ENCODE measurements at places on chromosomes 13 and 19.

GRCh38 chr19:23060016-23060415 is 56.8 kb upstream of the ZNF730 start:
- DNase-seq, result no peak

DNA sequence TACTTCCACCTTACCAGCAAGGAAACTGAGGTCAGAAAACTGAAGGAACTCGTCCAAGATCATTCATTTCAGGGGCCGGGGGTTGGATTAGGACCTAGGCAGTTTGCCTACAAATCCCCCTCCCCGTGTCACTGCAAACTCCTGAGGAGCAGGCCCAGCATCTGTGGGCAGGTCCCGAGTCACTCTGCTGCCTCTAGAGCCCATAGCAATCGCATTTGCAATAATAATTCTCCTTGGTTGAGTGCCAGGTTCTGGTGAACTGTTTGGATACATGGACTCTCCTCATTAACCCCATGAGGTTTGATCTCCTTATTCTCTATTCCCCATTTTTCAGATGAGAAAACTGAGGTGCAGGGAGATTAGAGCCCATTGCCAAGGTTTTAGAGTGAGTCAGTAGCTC is 903 bp downstream of the PIN1 start:
- DNase-seq, result peak; percentile 15

- peak; percentile 71 for DNase-seq
Observed at GRCh38 chr19:15280915-15281683, 48.9 kb upstream of the EPHX3 start.

GRCh38 chr13:45907503-45907902 is 56.0 kb upstream of the SIAH3 start:
- no peak for DNase-seq

- no peak for DNase-seq
Observed at GRCh38 chr19:504616-505015, 2.7 kb upstream of the TPGS1 start.

DNA sequence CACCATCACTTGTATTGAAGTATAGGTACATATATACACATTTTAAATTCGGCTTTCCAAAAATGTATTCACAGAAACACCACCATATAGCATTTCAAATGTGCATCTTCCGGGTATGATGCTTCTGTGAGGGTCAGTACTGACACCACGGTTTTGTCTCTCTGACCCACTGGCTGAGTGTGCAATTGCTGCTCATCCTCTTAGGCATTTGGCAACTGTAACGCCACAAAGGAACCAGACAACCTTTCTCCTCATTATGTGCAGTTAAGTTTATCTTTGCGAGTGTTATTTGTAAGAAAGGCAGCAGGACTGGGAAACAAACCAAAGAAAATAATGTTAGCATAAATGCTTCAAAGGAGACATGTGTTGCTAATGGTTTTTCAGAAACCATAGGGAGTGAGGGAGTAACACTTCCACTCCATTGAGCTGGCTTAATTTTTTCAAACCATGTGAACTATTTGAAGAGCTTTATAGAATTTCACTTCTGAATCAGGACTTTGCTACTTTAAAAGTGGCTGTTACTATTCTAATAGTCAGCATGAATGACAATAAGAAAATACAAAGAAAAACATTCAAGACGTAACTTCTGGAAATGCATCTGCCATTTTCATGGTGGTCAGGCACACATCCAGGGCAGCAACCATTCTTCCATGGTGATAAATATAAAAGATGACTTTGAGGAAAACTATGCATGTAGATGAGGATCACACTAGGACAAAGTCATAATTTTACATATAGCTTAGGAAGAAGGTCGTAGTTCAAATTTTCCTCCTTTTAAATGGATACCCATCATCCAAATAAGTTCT is 423.3 kb downstream of the MZT1 start:
- peak; percentile 98 for DNase-seq

GRCh38 chr19:33294058-33294798 is 8.1 kb downstream of the CEBPA start:
- no peak for DNase-seq

DNA sequence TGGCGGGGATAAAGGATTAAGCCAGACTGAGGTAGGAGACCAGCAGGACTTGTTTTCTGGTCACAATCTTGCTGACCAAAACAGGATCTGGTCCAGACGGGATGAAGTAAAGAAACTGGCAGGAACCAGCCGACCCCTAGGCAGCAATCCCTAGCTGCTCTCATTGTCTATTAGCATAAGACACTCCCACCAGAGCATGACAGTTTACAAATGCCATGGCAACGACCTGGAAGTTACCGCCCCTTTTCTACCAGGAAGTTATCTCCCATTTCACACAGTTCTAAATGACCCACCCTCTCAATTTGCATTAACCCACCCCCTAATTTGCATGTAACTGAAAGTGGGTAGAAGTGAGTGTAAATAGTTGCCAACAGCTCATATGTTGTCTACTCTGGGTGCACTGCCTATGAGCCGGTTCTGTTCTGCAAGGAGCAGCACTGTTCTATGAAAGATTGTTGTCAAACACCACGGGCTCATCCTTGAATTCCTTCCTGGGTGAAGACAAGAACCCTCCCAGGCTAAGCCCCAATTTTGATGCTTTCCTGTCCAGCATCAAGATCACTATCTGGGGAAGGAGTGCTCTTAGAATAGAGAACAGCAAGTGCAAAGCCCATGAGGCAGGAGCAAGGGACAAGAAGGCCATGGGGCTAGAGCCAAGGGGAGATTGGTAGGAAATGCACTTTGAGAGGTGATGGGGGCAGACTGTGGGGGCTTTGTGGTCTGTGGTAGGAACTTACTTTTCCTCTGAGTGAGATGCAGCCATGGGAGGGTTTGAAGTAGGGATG is 13.9 kb upstream of the FBXO27 start:
- no peak for DNase-seq

GRCh38 chr13:85665286-85665685 is 133.9 kb downstream of the SLITRK6 start:
- DNase-seq, result no peak

DNA sequence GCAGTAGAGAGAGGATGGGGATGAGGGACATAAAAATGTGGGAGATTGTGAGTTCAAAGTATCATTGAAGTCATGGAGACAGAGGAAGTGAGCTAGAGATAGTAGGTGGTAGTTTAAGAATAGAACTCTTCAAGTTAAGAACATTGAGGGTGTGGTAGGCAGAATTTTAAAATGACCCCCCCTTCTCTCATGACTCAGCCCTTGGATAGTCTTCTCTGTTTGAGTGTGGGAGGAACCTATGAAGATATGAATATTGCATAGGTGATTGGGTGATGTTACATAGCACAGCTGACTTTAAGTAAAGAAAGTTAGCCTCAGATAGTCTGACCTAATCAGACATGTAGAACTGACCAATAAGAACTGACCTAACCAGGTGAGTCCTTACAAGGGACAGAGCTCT is 418.6 kb downstream of the FOXO1 start:
- no peak for DNase-seq

- DNase-seq, result no peak
Observed at GRCh38 chr13:105788530-105788929, 746.9 kb downstream of the EFNB2 start.

- no peak for DNase-seq
Observed at GRCh38 chr13:106036870-106037269, 498.6 kb downstream of the EFNB2 start.

- DNase-seq, result peak; percentile 52
Observed at GRCh38 chr13:43303033-43303729, 279.8 kb downstream of the DNAJC15 start.

DNA sequence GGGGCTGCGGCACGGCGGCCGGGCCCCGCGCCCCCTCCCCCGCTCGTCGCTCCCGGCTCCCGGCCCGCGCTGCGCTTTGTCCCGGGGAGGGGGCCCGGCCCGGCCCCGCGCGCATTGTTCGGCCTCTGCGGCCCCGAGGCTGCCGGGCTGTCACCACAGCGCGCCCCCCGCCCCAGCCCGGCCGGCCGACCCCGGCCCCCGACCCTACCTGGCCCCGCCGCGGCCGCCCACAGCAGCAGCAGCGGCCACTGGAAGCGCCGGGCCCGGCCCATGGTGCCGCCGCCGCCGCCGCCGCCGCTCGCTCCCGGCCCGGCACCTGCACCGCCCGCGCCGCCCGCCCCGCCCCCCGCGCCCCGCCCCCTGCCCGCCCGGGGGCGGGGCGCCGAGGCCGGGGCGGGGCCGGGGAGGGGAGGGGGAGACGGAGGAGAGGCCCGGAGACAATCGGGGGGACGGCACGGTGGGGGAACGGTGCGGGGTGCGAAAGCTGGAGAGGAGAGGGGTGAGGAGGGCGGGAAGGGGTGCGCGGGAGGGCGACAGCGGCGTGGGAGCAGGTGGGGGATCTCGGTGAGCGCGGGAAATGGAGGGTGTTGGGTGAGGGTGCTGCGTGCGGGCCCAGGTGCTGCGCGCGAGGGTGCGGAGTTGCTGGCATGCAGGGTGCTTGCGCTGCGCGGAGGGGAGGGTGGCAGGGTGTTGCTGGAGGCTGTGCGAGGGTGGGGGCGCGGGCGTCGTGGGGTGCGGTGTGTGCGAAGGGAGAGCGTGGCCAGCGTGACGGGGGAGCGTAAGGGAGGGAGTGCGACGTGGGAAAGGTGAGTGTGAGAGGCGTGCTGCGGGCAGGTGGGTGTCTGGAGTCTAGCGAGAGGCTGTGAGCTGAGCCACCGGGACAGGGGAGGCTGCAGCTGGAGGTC is at the start of gene CADM4:
Gene CADM4, minus strand, starts transcription at position 332 of the 905 bp plus-strand sequence. Its CDS starts 60 bp downstream, at position 272.
- DNase-seq, result no peak

DNA sequence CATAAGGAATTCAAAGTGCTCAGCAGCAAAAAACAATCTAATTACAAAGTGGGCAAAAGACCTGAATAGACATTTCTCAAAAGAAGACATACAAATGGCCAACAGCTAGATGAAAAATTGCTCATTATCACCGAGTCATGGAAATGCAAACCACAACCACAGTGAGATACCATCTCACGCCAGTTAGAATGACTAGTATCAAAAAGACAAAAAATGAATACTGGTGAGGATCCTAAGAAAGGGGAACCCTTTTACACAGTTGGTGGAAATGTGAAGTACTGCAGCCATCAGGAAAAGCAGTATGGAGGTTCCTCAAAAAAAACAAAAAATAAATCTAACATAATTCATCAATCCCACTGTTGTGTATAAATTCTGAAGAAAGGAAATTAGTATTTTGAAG is 1206.1 kb downstream of the EFNB2 start:
- DNase-seq, result no peak

- no peak for DNase-seq
Observed at GRCh38 chr19:782878-783668, 14.2 kb upstream of the PTBP1 start.

DNA sequence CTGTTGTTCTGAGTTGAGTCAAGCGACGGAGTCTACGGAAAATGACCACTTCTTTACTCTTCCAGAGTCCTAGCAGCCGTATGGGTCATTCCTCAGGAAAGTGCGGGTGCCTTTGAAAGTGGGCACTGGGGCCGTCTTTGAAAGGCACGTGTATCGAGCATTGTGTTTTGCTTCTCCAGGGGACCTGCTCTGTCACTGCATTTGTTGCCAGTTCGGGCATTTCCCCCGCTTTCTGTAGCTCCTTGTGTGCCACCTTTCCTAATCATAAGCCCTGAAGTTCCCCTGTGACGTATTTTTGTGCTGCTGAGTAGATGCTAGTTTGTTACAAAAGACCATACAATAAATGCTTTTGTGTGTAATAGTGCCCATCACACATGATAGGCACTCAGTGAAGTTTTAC is 24.4 kb downstream of the SPATA13 start:
- DNase-seq, result no peak

GRCh38 chr13:84776593-84776992 is 894.3 kb upstream of the SLITRK1 start:
- DNase-seq, result no peak

DNA sequence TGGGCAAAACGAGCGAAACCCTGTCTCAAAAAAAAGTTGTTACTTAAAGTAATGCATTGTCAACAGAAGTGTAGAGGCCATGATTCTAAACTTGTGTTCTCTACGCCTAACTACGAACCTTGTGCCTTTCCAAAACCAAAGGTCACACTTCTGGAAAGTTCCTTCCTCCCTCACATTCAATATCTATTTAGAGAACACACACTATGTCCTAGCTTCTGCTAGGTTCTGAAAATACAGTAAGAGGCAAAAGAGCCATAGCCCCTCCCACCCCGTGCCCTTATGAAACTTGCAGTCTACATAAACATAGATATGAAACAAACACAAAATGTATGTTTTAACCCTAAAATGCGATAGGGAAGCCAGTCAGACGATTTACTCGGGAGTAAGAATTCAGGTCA is 36.4 kb downstream of the RNF6 start:
- DNase-seq, result no peak

GRCh38 chr13:113836768-113837559 is 26.9 kb downstream of the GAS6 start:
- DNase-seq, result peak; percentile 67

- DNase-seq, result no peak
Observed at GRCh38 chr13:104404325-104404724, 1338.1 kb upstream of the SLC10A2 start.

DNA sequence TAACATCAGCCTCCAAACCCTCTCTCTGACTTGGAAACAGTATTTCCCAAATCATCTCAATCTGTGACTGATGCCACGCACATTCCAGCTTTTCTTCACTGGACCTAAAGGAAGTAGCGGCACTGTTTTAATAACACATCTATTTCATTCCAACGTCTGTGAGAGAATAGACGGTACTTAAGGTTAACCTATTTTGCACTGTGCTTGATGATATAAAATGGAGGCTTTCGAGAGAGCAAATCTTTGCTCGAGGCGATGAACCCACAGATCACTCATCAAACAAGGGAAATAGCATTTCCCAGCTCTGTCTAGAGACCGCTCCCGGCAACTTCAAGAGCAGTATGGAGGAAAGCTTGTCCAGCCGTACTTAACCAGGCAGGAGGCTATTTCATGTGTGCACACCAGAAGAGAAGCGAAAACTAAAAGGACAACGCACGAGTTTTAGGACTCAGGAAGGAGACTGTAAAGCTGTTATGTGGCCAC is 2.9 kb downstream of the UBL3 start:
- DNase-seq, result no peak

- no peak for DNase-seq
Observed at GRCh38 chr19:39927524-39928356, 6.7 kb downstream of the FCGBP start.

DNA sequence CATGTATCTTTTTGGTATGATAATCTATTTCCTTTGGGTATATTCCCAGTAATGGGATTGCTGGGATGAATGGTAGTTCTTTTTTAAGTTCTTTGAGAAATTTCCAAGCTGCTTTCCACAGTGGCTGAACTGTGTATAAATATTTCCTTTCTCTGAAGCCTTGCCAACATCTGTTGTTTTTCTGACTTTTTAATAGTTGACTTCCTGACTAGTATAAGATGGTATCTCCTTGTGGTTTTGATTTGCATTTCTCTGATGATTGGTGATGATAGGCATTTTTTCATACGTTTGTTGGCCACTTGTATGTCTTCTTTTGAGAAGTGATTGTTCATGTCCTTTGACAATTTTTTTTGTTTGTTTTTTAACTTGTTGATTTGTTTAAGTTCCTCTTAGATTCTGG is 61.6 kb upstream of the PCDH17 start:
- DNase-seq, result peak; percentile 47

GRCh38 chr13:50425772-50426171 is 410.5 kb downstream of the KCNRG start:
- DNase-seq, result no peak

DNA sequence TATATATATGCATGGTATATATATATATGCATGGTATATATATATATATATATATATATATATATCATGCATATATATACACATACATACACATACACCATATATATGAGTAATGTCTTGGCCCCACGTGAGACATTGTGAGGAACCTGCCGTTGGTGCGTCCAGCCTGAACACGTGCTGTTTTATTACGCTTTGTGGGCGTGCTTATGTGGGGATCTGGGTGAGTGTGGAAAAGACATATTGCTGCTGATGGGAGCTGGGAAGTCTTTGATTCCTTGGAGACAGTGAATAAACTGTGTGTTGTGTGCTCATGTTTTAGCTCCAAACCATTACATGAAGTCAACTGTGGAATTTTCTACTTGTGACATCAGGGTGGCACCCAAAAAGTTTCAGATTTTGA is 28.9 kb downstream of the KCTD15 start:
- DNase-seq, result no peak

All from astrocyte of the cerebellum (primary cell).